Activated CD4-positive, alpha-beta T cell treated with anti-CD3 and anti-CD28 coated beads, Interleukin-2, amount 10 ng/mL, durations not matched to agents 24 days and 14 days (primary cell): ENCODE measurements at places on chromosomes 3 and 15. TPM values are rescaled to one million over a fixed set of nuclear protein-coding genes. Genes with fewer than 3 reads are reported as not detected.

The LTK gene
- not detected in 2 replicates for total RNA-seq

The HTR3D gene
- total RNA-seq, result not detected in 2 replicates

The GOLGA8B gene
- 210 and 234 TPM in 2 replicates for total RNA-seq

The NLGN1 gene
- not detected in 2 replicates for total RNA-seq
